ENCODE measurements at places on chromosomes 4 and X.

DNA sequence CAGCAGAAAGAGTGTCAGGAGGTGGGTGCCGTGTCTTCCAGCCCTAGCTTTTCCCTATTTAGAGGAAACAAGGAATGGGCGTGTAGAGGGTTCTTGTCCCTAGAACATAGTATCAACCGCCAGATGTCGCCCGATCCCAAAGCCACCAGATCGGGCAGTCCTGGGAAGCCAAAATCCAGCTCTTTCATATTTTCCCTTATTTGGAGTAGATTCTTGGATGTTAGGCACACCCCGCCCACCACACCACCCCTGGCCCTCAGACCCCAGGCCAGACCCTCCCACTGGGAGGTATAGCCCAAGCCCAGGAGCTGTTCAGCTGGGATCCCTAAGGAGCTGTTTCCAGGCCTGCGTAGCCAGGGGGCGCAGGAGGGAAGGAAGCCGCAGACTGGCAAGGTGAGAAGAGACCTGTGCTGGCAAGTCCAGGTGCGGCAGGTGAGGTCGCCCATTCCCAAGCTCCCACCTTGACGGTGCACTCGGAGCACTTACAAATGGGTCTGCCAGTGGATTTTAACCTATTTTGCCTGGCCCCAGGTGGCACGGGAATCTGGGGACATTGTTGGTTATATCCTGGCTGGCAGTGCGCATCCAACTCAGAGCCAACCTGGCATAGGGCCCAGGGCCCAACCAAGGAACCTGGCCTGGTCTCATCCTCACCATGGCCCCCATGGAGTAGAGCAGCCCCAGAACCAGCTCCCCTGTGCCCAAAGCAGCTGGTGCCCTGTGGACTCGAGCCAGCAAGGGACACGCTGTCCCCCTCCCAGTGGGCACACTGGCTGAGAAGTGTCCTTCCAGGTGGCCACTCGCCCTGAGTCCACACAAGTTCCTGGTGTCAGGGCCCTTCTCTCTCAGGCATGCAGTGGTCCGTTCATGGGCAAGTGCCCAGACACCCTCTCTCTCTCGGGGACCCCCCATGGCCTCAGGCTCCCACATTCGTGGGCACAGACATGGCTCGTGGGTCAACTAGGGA lies 811 bp downstream of the FLNA start:
- no peak for DNase-seq

DNA sequence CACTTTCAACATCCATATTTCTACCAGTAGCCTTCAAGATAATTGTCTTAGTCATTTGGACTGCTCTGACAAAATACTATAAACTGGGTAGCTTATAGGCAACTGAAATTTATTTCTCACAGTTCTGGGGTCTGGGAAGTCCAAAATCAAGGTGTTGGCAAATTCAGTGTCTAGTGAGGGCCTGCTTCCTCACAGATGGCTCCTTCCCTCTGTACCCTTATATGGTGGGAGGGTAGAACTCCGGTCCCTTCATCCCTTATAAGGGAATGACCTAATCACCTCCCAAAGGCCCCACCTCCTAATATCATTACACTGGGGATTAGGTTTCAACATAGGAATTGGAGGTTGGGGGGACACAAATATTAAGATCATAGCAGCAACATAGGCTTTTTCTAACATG lies 7.4 kb upstream of the TBC1D25 start:
- DNase-seq = no peak

DNA sequence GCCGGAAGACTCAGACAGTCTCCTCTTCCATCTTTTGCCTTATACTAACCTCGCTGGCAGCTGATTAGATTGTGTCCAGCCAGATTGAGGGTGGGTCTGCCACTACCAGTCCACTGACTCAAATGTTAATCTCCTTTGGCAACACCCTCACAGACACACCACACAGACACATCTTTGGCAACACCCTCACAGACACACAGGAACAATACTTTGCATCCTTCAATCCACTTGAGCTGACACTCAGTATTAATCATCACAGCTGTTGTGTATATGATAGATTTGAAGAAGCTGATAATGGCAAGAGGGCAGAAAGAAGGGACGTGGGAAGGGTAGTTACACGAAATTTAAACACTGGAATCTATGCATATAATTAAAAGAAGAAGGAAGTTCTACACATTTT lies 139.5 kb downstream of the ANKRD50 start:
- no peak for DNase-seq

- DNase-seq = no peak
Observed at GRCh38 chr4:14225688-14226207, 598.2 kb upstream of the BOD1L1 start.

GRCh38 chr4:41758884-41759283 lies 10.4 kb upstream of the PHOX2B start:
- DNase-seq = no peak

DNA sequence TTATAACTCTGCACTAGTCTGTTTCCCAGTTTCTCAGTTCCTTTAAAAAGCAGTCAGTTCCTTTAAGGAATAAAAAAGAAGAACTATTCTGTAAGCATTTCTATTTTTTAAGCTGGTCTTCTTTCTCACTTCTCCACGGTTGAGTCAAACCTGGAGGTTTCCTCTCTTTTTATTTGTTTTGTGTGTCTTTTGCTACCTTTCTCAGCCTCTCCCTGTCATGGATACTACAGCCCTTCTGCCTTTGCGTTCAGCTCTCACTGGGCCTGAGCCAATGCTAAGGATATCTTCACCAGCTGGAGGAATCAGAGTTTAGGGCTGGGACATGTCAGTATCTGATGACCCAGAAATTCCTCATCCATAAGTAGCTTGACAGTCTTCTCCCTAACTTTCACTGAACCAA lies 49.7 kb upstream of the PRKX start:
- no peak for DNase-seq

- DNase-seq = peak; percentile 10
Observed at GRCh38 chr4:106048250-106048971, 153.1 kb downstream of the NPNT start.

- DNase-seq = peak; percentile 8
Observed at GRCh38 chr4:53281438-53281837, 84.4 kb downstream of the SCFD2 start.

DNA sequence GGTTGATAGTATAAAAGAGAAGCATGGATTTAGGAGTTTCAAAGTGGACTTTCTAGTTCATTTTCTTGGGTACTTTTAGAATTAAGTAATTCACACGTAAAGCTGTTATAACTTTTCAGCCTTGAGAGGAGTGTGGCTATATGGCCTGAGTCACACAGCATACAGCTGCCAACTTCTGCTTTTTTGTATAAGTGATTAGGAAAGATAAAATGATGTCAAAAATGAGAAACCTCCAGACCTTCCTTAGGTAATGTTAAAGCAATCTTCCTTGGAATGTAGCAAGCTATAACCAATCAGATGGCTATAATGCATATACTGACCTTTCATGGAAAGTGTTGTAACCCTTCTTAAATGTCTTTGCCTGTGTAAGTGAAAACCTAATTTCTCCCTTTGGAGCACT lies 39.2 kb downstream of the RAB40AL start:
- no peak for DNase-seq

- no peak for DNase-seq
Observed at GRCh38 chr4:106627051-106627450, 258.5 kb upstream of the GIMD1 start.

DNA sequence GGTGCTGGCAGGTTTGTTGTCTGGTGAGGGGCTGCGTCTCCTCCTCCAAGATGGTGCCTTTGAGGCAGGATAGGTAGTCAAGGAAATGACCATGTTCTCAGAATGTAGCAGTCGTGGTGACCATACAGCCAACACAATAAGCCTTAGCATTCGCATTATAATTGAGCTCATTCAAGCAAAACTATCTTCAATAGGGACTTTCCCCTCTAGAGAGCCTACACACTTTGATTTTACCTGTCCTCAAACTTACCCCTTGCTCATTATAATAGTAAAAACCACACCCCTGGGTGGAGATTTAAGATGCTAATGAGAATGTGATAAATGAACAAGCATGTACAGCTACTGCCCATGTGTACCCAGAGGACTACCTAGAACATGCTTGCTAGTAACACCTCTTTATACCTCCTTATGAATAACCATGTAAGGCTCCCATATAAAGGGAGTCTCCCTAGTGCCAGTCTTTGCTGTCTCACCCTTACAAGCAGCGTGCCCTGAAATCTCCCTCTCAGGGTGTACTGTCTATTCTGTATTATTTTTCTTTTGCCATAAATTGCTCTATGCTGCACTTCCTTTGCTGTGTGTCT lies 48.2 kb downstream of the FGFBP1 start:
- no peak for DNase-seq

- DNase-seq = no peak
Observed at GRCh38 chrX:132216806-132217202, 2.4 kb downstream of the RAP2C start.

GRCh38 chr4:109672169-109672930 lies 30.9 kb downstream of the CASP6 start:
- DNase-seq = no peak

GRCh38 chr4:186669159-186669731 lies 54.4 kb downstream of the FAT1 start:
- DNase-seq = peak; percentile 47
